ENCODE measurements at places on chromosomes 1 and 21.

DNA sequence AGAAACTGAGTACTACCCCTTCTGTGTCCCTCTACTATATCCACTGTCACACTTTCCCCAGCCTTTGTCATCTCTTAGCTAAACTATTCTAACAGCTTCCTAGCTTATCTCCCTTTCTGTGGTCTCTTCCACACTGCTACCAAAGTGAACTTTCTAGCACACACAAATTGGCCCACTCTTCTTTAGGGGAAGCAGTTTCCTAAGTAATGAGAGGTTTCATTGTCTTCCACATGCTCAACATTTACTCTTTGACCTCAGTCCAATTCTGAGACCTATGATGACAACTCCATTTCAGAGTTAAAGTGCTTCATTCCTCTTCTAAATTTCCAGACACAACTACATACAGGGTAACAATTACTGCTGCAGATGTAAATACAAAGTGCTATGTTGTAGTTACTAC, 32.9 kb downstream of the SCYL3 start:
- no peak for DNase-seq

GRCh38 chr1:34915521-34915920, 13.9 kb downstream of the DLGAP3 start:
- DNase-seq = no peak

- no peak for DNase-seq
These were observed 17.6 kb upstream of the PARP1 start for GRCh38 chr1:226425431-226426031.

GRCh38 chr1:211551638-211552460, 27.1 kb downstream of the SLC30A1 start:
- peak; percentile 62 for DNase-seq

GRCh38 chr1:24875257-24875656, 54.8 kb downstream of the RUNX3 start:
- DNase-seq = no peak

DNA sequence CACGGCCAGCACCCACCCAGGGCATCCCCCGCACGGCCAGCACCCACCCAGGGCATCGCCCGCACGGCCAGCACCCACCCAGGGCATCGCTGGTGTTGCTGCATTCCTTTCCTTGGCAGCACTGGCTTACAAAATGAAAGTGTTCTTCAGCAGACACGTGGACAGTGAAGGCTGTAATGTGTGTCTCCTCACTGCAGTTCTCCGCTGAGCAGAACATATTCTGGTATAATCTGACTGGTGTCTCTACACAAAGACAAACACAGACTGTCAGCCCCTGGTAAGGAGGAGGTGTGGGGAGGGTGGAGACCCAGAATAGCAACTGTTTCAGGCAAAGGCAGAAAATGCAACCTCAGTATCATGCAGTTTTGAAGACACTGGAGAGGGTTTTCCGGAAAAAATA, 7.3 kb downstream of the LYPD8 start:
- DNase-seq = no peak

- no peak for DNase-seq
These were observed 4.9 kb downstream of the CMPK1 start for GRCh38 chr1:47338249-47339077.
